ENCODE measurements at places on chromosomes 6 and 20.

DNA sequence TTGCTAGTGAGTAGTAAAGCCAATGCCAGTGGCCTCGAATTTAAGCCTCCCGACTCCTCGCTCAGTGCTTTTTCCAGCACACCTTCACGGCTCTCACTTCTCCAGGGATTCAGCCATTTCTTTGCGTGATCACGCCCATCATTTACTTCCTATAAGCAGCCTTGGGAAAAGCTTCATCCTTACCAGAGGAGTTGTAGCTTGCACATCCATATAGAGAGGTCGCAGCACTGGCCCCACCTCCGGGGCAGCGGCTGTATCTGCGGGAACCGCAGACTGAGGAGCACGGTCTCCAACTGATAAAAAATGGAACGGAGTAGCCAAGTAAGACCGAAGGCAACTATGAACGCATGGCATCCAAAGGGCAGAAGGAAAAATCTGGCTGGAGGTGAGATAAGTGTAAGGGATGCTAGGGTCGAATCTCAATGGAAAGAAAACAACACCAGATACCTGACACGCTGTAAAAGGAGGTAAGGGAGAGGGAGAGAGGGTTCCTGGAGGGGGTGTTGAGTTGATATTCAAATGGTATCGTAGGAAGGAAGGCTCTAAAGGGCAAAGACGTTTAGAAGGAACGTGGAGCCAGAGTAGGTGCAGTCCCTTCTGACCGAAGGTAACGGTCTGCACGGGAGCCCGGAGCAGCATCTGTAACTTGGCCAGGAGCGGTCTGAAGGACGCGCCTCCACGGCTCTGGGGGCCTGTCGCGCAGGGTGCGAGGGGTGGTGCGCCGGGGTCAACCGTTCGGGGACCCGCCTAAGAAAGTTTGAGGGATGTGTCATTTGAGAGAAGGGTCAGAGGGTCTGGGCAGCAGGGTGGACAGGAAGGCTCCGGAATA, 640 bp downstream of the NFS1 start:
- H3K27ac ChIP-seq, result peak overlapping the region; percentile 82
- peaks cover 76% of the 10 kb centered on the region for H3K36me3 ChIP-seq
- DNase-seq, result peak; percentile 81
- peak overlapping the region; percentile 81 for H3K4me3 ChIP-seq
- no peaks in the 10 kb centered on the region for H3K27me3 ChIP-seq
- peaks cover 15% of the 10 kb centered on the region for H3K4me1 ChIP-seq

DNA sequence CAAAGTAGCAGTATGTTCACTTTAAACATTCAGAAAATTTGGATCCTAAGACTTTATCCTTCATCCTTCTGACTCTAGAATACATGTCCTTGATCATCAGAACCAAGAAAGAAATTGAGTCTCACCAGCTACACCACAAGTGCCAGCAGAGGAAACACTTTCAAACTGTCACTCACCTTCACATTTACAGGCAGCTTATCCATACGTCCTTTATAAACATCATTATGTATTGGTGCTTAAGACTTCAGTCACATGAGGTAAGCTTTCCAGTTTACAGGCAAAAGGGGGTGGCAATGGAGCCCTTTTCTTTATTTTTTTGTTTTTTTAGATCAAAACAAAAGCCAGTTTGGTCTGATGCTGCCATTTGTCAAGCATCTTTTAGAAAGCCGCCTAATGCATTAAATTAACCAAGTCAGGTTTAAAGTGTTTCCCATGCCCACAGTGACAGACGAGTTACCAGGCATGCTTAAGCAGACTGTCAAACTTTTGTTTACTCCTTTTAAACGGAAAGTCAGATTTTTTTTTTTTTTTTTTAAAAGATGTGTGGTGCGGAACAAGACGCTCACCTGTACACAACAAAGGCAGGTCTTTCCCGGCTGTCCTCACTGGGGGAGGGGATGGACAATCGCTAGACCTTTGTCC, 952 bp upstream of the BRPF3 start:
- no peaks in the 10 kb centered on the region for H3K4me1 ChIP-seq
- H3K4me3 ChIP-seq, result peak overlapping the region; percentile 95
- H3K27me3 ChIP-seq, result no peaks in the 10 kb centered on the region
- no peak for DNase-seq
- peak overlapping the region; percentile 74 for H3K27ac ChIP-seq
- peaks cover 2% of the 10 kb centered on the region for H3K36me3 ChIP-seq

DNA sequence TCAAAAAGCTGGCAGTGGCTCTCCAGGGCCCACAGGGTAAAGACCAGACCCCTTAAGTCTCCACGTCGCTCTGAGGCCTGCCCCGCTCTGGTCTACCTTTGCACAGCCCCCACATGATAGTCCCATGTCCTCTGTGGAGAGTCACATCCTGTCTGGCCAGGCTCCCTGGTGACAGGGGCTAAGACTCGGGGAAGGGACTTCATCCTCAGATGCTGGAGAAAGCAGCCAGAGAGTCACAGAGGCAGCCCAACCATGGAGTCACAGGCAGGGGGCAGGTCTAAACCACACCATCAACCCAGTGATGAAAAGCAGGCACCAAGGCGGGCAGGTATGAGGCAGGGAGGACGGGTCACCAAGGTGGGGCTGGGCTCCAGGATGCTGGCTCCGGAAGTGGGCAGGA, 62.2 kb downstream of the SLC22A23 start:
- no peak overlapping the region for H3K27ac ChIP-seq
- DNase-seq, result no peak
- H3K27me3 ChIP-seq, result no peaks in the 10 kb centered on the region
- no peak overlapping the region for H3K4me3 ChIP-seq

DNA sequence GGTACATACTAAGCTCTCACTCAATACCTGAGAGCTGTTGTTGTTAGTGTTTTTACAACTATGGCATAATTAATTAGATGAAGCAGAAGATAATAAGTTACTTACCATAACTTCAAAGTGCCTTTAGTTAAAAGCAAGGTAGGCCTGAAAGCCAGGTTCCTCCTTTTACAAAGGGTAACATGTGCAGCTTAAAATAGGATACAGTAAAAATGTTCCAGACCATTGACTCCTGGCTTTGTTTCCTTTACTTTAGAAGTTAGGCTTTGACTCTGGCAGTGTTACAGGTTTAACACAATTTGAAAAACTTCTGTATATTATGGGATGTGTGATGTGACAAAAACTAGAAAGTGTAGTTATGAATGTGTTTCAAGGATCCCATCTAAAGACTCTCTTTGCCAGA, 522.5 kb downstream of the EPM2A start:
- H3K4me3 ChIP-seq, result no peak overlapping the region
- no peaks in the 10 kb centered on the region for H3K4me1 ChIP-seq
- H3K36me3 ChIP-seq, result no peaks in the 10 kb centered on the region
- no peak overlapping the region for H3K27ac ChIP-seq
- DNase-seq, result no peak
- H3K27me3 ChIP-seq, result no peaks in the 10 kb centered on the region

- H3K27ac ChIP-seq, result no peak overlapping the region
- H3K4me3 ChIP-seq, result no peak overlapping the region
- no peaks in the 10 kb centered on the region for H3K27me3 ChIP-seq
- H3K36me3 ChIP-seq, result no peaks in the 10 kb centered on the region
- DNase-seq, result no peak
Observed at GRCh38 chr20:2972126-2972525, 71.3 kb upstream of the GNRH2 start.

DNA sequence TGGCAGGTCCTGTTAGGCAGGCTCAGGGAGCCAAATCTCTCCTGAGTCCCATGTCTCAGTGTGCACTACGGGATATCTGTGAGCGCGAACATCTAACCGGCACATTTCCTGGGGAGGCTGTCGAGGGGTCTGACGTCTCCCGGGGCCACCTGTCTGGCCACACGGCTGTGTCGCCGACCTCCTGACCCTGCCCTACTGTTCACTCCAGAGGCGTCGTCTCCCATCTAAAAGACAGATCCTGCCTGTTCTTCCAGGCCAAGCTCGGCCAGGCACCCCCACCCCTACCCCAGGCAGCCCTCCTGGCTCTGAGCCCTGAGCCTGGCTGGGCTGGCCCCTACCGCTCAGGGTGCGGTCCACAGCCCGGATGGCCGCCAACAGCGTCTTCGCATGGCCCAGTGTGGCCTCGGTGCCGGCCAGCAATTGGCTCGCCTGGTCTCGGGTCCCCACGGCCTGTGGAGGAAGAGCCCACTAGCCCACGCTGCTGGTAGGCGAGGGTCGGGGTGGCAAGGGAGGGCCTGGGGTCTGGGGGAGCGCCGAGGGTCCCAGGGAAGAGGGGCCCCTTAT, 16.6 kb downstream of the ADRM1 start:
- H3K4me1 ChIP-seq, result no peaks in the 10 kb centered on the region
- H3K36me3 ChIP-seq, result peaks cover 87% of the 10 kb centered on the region
- no peaks in the 10 kb centered on the region for H3K27me3 ChIP-seq
- DNase-seq, result peak; percentile 84
- H3K27ac ChIP-seq, result no peak overlapping the region

GRCh38 chr6:12653486-12653885, 63.1 kb upstream of the PHACTR1 start:
- H3K27ac ChIP-seq, result no peak overlapping the region
- no peaks in the 10 kb centered on the region for H3K36me3 ChIP-seq
- H3K4me3 ChIP-seq, result no peak overlapping the region
- H3K4me1 ChIP-seq, result no peaks in the 10 kb centered on the region
- no peak for DNase-seq
- no peaks in the 10 kb centered on the region for H3K27me3 ChIP-seq

- no peaks in the 10 kb centered on the region for H3K36me3 ChIP-seq
- H3K27ac ChIP-seq, result peak overlapping the region; percentile 63
- no peaks in the 10 kb centered on the region for H3K27me3 ChIP-seq
- H3K4me3 ChIP-seq, result peak overlapping the region; percentile 57
- peaks cover 11% of the 10 kb centered on the region for H3K4me1 ChIP-seq
Observed at GRCh38 chr6:45421709-45422502, 44.2 kb upstream of the SUPT3H start.

GRCh38 chr6:106747139-106747538, 117.8 kb downstream of the QRSL1 start:
- peaks cover 67% of the 10 kb centered on the region for H3K4me1 ChIP-seq
- DNase-seq, result no peak
- no peak overlapping the region for H3K4me3 ChIP-seq
- peak overlapping the region; percentile 97 for H3K27ac ChIP-seq

DNA sequence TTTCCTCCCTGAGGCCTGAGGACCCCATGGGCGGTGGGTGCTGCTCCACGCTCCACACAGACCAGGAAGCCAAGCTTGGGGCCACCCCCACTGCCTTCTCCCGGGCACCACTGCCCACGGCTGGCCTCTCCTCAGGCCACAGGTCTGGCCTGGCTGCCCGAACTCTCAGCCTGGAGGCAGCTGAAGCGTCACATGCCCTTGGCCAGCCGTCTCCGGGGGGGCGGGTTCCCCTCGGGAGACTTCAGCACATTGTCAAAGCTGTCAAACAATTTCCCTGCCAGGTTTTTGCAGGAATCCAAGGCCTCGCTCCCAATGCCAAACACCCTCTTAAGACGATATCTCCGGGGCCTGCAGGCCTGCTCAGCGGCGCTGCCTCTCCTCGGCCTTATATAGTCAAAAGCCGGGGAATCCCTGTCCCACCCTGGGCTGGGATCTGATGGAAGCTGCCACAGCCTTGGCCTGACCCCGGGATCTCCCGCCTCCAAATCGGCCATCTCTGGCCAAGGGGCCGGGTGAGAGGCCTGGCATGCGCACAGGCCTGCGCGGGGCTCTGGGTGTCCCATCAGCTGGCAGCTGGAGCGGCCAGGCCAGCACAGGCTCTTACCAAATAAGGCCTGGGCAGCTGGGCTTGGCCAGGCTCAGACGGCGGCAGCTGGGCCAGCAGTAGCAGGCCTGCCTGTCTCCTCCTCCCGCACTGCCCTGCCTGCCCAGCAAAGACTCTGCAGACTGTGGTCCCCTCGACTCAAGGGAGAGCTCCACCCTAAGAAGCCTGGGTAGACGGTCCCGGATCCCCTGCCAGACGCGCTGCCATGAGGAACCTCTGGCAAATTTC, 49.7 kb downstream of the RBM38 start:
- H3K27me3 ChIP-seq, result no peaks in the 10 kb centered on the region
- DNase-seq, result peak; percentile 86
- H3K4me1 ChIP-seq, result peaks cover 5% of the 10 kb centered on the region
- no peaks in the 10 kb centered on the region for H3K36me3 ChIP-seq
- H3K27ac ChIP-seq, result no peak overlapping the region

DNA sequence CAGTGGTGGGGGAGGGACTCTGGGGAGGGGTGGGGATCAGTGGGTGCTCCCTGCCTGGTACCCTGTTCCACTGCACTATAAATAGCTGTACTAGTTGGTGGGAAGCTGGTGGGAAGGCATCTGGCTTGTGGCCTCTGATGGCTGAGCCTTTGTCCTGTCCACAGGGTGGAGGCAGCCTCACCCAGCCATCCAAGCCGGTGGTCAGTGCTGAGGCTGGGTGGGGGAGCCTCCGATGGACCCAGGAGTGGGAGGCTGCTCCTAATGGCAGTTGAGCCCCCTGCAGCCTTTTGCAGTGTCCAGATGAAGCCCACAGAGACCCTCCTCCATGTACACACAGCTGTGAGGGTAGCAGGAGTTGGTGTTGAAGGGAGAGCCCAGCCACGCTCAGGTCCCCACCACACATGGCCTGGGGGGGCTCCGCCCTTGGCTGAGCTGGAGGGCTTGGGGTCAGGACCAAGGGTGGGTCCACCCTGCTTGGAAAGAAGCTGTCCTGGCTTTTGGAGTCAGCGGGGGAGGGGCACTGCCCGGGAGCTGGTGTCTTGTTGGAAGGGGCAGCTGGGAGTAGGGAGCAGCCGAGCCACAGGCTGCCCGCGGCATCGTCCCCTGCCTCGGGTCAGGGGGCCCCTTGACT, 2.5 kb downstream of the PPDPF start:
- no peak overlapping the region for H3K27ac ChIP-seq
- peaks cover 29% of the 10 kb centered on the region for H3K36me3 ChIP-seq
- H3K27me3 ChIP-seq, result no peaks in the 10 kb centered on the region
- peaks cover 5% of the 10 kb centered on the region for H3K4me1 ChIP-seq
- peak; percentile 90 for DNase-seq
- no peak overlapping the region for H3K4me3 ChIP-seq

DNA sequence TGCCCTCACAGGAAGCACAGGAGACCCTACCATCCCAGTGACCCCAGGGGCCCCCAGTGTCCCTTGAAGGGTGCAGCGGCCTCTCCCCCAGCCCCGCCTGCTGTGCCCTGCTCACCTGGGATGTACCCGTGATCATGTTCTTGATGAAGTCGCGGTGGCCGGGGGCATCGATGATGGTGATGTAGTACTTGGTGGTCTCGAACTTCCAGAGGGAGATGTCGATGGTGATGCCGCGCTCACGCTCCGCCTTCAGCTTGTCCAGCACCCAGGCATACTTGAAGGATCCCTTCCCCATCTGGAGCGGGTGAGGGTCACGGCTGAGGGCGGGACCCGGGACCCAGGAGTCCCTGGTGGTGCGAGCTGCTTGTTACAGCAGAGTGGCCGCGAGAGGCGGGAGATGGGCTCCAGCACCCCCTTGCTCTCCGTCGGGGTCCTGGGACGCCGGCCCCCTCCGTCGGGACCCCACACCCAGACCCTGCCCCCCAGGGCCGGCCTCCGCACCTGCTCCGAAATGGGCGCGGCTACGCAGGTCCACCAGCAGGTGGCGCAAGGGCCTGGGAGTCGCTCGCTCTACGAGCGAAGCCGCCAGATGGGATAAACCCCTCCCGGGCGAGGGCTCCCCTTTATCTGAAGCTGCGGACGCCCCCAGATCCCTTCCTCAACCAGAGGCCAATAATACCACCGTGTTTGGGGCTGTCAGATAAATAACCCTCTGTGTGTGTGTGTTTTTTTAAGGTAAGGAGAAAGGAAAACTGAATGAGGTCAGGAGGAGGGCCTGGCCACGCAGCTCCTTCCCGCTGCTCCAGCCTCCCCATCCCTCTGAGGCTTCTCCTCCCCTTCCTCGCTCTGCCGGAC, 2.9 kb downstream of the EEF1A2 start:
- no peaks in the 10 kb centered on the region for H3K4me1 ChIP-seq
- H3K36me3 ChIP-seq, result no peaks in the 10 kb centered on the region
- H3K27me3 ChIP-seq, result peaks cover 23% of the 10 kb centered on the region

GRCh38 chr6:162364488-162364887, 363.1 kb downstream of the PRKN start:
- no peak overlapping the region for H3K27ac ChIP-seq
- H3K4me1 ChIP-seq, result no peaks in the 10 kb centered on the region
- H3K36me3 ChIP-seq, result no peaks in the 10 kb centered on the region
- no peaks in the 10 kb centered on the region for H3K27me3 ChIP-seq

Measured in RWPE2 (cell line).